Adrenal gland (tissue), 19 donors: ENCODE measurements at places on chromosomes 16 and 17. TPM values are rescaled to one million over a fixed set of nuclear protein-coding genes. Genes with fewer than 3 reads are reported as not detected.
A peak's percentile ranks its signal among the peaks of the same experiment; 100 is the strongest.

GRCh38 chr17:36088670-36089338 lies 1.1 kb downstream of the CCL3 start:
- no peak for DNase-seq
- peak overlapping the region; percentile 16 for H3K27ac ChIP-seq
- H3K4me1 ChIP-seq: no peaks in the 10 kb centered on the region
- H3K36me3 ChIP-seq: no peaks in the 10 kb centered on the region
- no peak overlapping the region for H3K4me3 ChIP-seq

FKBP10 gene
- total RNA-seq: 113 TPM

GRCh38 chr17:78476973-78477372 lies 98.5 kb downstream of the PGS1 start:
- DNase-seq: no peak
- no peak overlapping the region for H3K27ac ChIP-seq
- no peaks in the 10 kb centered on the region for H3K4me1 ChIP-seq
- H3K36me3 ChIP-seq: no peaks in the 10 kb centered on the region

- H3K27me3 ChIP-seq: no peaks in the 10 kb centered on the region
- no peaks in the 10 kb centered on the region for H3K36me3 ChIP-seq
- DNase-seq: no peak
Observed at GRCh38 chr17:61280338-61280737, 119.3 kb upstream of the TBX2 start.

DNA sequence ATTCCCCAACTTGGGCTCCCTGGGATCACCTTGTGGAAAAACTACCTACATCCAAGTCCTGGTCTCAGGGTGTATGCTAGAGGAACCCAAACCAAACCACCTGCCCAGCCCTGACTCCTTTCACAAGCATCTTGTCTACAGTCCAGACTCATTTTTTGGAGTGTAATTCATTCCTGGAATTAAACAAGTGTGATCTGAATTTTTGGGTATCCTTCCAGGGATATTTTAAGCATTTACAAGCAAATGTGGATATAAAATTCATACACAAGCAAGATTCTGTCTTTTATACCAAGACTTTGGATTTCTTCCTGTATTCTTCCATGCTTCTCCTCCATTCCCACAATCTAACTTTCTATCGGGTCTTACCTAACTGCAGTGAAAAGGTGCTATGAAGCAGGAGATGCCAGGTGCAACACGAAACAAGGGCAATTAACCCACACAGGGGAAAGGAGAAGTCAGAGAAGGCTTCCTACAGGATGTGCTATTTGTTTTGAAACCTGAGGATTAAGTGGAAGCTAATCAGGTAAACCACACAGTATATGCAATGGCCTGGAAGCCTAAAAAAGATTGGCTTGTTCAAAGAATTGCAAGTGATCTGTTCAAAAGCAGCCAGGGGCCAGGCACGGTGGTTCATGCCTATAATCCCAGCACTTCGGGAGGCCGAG lies 417.2 kb upstream of the C16orf82 start:
- H3K4me1 ChIP-seq: no peaks in the 10 kb centered on the region
- no peak overlapping the region for H3K4me3 ChIP-seq
- no peak for DNase-seq
- no peaks in the 10 kb centered on the region for H3K27me3 ChIP-seq
- no peak overlapping the region for H3K27ac ChIP-seq

- H3K27me3 ChIP-seq: no peaks in the 10 kb centered on the region
- peaks cover 13% of the 10 kb centered on the region for H3K4me1 ChIP-seq
- H3K27ac ChIP-seq: peak overlapping the region; percentile 85
- no peak for DNase-seq
- peaks cover 46% of the 10 kb centered on the region for H3K36me3 ChIP-seq
Observed at GRCh38 chr17:16439811-16440351, 24.5 kb downstream of the TRPV2 start.

DNA sequence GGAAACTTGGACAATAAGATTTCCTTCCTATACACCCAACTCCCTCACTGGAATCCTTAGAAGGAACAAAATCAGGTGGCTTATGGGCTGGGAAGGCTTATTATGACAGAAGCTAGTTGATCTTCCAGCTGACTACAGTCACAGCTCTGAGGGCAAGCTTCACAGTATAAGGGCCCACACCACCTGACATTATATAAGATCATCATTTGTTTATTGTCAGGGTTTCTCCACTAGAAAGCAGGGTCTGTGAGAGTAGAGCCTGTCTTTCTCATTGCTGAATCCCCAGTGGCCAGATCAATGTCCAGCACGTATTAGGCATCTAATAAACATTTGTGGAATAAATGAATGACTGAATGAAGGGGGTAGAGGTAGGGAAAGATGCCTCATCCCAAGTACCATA lies 57.8 kb upstream of the PHOSPHO1 start:
- no peak for DNase-seq
- H3K27me3 ChIP-seq: no peaks in the 10 kb centered on the region
- H3K36me3 ChIP-seq: no peaks in the 10 kb centered on the region
- H3K27ac ChIP-seq: no peak overlapping the region
- H3K4me3 ChIP-seq: no peak overlapping the region
- no peaks in the 10 kb centered on the region for H3K4me1 ChIP-seq

- peaks cover 10% of the 10 kb centered on the region for H3K4me1 ChIP-seq
- H3K36me3 ChIP-seq: no peaks in the 10 kb centered on the region
- peak within 1 kb of the TSS; percentile 63 for H3K4me3 ChIP-seq
- H3K27me3 ChIP-seq: no peaks in the 10 kb centered on the region
- peak within 1 kb of the TSS; percentile 80 for H3K27ac ChIP-seq
- DNase-seq: peak; percentile 70
Observed at GRCh38 chr16:88785106-88785924, at the start of gene PIEZO1. Gene PIEZO1 (minus strand): TSS chr16:88785220. CDS start chr16:88784964, 256 bp downstream.

POLR2A gene
- total RNA-seq: 84.2 TPM

DPEP2 gene
- 0.35 TPM for total RNA-seq

GRCh38 chr17:9696279-9697044 lies 51.1 kb downstream of the USP43 start:
- H3K4me1 ChIP-seq: no peaks in the 10 kb centered on the region
- H3K4me3 ChIP-seq: no peak overlapping the region
- H3K27me3 ChIP-seq: no peaks in the 10 kb centered on the region
- no peak overlapping the region for H3K27ac ChIP-seq
- DNase-seq: no peak

DNA sequence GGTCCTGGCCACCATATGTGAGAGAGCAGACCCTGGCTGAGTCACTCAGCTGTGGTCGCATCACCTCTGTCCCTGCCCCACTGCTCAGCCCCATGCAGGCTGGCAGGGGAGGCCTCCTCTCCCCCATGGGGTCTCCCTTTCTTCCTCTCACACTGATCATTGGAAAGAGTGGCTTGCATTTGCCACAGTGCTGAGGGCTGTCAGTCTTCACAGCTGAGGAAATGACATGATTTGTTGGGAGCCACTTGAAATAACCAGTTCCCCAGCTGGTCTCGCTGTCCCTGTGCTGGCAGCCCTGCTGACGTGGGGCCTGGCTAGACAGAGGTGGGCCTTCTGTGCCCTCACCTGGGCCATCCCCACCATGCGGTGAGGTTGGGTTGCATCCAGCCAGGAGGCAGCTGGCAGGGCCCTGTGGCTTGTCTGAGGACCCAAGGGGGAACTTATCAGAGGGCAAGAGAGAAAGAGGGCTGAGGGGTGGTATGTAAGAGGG lies 30.1 kb upstream of the MED9 start:
- H3K4me3 ChIP-seq: no peak overlapping the region
- no peaks in the 10 kb centered on the region for H3K36me3 ChIP-seq
- DNase-seq: no peak
- H3K27me3 ChIP-seq: no peaks in the 10 kb centered on the region

DNA sequence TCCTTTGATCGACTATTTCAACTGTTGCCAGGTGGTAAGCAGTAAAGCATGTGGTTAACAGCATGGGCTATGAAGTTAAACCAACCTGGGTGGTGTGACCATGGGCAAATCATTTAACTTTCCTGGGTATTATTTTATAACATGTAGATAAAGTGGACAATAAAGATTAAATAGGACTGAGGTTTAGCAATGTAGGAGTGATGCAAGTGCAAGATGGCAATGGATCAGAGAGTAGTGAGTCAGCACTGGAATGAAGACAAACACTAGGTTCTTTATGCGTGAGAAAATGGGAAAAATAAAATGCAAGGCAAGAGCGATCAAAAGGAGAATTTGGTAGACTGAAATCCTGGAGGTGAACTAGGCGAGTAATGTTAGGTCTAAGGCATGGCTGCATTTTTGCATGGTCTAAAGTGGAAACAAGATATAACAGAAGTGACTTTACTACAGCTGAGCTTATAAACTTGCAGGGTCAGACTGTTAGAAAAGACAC lies 222.4 kb upstream of the AXIN2 start:
- peak; percentile 49 for DNase-seq
- peak overlapping the region; percentile 15 for H3K27ac ChIP-seq
- H3K36me3 ChIP-seq: no peaks in the 10 kb centered on the region
- no peak overlapping the region for H3K4me3 ChIP-seq

ETV4 gene
- 2.6 TPM for total RNA-seq

DNA sequence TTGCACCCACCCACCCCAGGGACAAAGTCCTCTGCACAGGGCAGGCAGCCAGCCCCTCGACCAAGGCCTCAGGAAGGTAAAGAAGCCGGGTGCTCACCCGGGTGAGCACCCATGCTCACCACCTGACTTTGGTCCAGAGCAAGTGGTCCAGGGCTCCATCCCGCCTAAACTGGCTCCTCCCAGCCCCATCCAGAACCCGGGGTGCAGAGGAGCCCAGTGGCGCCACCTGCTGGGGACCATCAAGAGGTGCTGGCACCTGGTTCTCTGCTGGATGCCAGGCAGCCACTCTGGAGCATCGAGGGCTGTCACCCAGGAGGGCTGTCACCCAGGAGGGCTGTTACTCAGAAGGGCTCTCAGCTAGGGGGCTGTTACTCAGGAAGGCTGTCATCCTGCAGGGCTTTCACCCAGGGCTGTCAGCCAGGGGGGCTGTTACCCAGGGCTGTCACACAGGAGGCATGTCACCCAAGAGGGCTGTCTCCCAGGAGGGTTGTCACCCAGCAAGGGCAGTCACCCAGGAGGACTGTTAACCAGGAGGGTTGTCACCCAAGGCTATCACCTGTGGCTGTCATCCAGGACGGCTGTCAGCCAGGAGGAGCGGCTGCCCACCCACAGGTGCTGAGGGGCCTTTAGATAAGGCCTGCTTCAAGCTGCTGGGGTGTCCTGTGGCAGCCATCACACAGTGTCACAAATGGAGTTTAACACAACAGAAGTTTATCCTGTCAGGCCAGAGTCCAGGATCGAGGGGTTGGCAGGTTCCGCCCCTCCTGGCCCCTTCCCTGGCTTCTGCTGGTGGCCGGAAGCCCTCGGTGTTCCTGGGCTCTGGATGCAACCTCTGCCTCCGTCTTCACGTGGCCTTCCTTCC lies 98.5 kb downstream of the TNFRSF13B start:
- DNase-seq: no peak
- no peak overlapping the region for H3K4me3 ChIP-seq
- no peaks in the 10 kb centered on the region for H3K36me3 ChIP-seq
- H3K4me1 ChIP-seq: no peaks in the 10 kb centered on the region
- no peak overlapping the region for H3K27ac ChIP-seq
- H3K27me3 ChIP-seq: no peaks in the 10 kb centered on the region

DNA sequence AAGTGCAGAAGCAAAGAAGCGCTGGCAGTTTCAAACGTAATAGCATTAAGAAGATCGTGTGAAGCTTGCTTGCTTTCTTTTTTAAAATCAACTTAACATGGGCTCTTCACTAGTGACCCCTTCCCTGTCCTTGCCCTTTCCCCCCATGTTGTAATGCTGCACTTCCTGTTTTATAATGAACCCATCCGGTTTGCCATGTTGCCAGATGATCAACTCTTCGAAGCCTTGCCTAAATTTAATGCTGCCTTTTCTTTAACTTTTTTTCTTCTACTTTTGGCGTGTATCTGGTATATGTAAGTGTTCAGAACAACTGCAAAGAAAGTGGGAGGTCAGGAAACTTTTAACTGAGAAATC lies 17.4 kb upstream of the RAB11FIP4 start:
- H3K27ac ChIP-seq: no peak overlapping the region
- peaks cover 9% of the 10 kb centered on the region for H3K36me3 ChIP-seq
- no peaks in the 10 kb centered on the region for H3K27me3 ChIP-seq
- DNase-seq: no peak
- no peaks in the 10 kb centered on the region for H3K4me1 ChIP-seq

- no peak for DNase-seq
- H3K27me3 ChIP-seq: no peaks in the 10 kb centered on the region
- peaks cover 16% of the 10 kb centered on the region for H3K36me3 ChIP-seq
Observed at GRCh38 chr17:46167826-46168569, 25.2 kb downstream of the KANSL1 start.

DNA sequence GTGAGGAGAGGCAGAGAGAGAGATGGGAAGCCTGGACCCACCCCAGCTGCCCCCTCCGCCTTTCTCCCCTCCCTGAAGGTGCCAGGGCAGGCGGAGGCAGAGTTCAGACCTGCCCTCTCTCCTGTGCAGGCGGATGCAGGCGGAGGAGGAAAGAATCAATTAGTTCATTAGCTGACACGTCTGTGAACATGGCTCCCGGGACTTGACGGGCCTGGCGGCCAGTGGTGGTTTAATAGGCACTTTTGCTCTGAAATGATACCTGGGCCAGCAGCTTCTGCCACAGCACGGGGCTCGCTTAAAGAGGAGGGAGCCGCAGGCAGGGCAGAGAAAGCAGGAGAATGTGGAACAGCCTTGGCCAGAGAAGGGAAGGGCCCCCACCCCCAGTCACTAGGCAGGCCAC lies 98.1 kb downstream of the SDK2 start:
- peaks cover 7% of the 10 kb centered on the region for H3K4me1 ChIP-seq
- no peaks in the 10 kb centered on the region for H3K36me3 ChIP-seq
- no peak overlapping the region for H3K27ac ChIP-seq

DNA sequence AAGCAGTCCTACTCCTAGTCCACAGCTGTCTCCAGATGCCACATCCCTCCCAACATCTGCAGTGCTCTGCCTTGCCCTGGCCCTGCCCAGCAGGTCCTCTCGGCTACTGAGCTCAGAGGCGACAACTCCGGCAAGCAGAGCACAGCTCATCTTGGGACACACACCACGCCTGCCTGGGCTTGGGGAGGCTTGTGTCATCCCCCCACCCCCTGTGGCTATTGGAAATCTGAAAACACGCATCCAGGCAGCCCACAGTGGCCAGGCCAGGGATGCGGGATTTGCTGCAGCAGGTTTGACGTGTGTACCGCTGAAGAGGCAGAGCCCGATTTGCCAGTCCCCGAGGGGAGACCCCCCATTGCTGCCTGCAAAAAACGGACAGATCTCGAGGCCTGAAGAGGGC lies 25.4 kb downstream of the MXRA7 start:
- no peak for DNase-seq
- peaks cover 40% of the 10 kb centered on the region for H3K36me3 ChIP-seq
- H3K4me3 ChIP-seq: no peak overlapping the region
- peak overlapping the region; percentile 32 for H3K27ac ChIP-seq

GRCh38 chr17:48540213-48540612 lies 4.7 kb downstream of the HOXB2 start:
- H3K27ac ChIP-seq: no peak overlapping the region
- no peaks in the 10 kb centered on the region for H3K27me3 ChIP-seq
- no peaks in the 10 kb centered on the region for H3K36me3 ChIP-seq
- no peak overlapping the region for H3K4me3 ChIP-seq
- peaks cover 5% of the 10 kb centered on the region for H3K4me1 ChIP-seq
